ENCODE measurements at places on chromosomes 4 and X. TPM values are rescaled to one million over a fixed set of nuclear protein-coding genes. Genes with fewer than 3 reads are reported as not detected.

Gene RAB39B
- not detected for total RNA-seq

Gene RAB40A
- total RNA-seq = not detected

Gene LANCL3
- 0.16 TPM for total RNA-seq

Gene NXF2B
- total RNA-seq = not detected

Gene GC
- not detected for total RNA-seq

Gene NPY2R
- not detected for total RNA-seq

DNA sequence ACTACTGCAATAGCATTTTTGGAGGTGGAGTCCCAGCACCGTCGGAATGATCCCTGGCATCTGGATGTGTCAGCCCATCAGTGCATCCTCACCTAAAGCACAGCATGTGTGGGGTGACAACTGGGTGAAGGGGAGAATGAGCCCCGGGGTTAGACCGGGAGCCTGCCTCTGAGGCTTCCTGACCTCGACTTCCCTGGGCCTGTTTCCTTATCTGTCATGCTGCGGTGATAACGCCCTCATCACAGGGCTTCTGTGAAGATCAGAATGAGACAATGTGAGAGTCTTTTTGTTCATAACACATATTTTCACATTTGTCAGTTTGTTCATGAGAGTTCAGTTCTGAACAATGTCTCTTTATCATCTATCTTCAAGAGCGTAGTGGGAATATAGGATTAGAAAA, 31.1 kb upstream of the PDLIM3 start:
- H3K27me3 ChIP-seq = no peaks in the 10 kb centered on the region
- H3K36me3 ChIP-seq = no peaks in the 10 kb centered on the region
- peak overlapping the region; percentile 93 for H3K27ac ChIP-seq
- no peak overlapping the region for H3K4me3 ChIP-seq
- H3K4me1 ChIP-seq = peaks cover 43% of the 10 kb centered on the region

DNA sequence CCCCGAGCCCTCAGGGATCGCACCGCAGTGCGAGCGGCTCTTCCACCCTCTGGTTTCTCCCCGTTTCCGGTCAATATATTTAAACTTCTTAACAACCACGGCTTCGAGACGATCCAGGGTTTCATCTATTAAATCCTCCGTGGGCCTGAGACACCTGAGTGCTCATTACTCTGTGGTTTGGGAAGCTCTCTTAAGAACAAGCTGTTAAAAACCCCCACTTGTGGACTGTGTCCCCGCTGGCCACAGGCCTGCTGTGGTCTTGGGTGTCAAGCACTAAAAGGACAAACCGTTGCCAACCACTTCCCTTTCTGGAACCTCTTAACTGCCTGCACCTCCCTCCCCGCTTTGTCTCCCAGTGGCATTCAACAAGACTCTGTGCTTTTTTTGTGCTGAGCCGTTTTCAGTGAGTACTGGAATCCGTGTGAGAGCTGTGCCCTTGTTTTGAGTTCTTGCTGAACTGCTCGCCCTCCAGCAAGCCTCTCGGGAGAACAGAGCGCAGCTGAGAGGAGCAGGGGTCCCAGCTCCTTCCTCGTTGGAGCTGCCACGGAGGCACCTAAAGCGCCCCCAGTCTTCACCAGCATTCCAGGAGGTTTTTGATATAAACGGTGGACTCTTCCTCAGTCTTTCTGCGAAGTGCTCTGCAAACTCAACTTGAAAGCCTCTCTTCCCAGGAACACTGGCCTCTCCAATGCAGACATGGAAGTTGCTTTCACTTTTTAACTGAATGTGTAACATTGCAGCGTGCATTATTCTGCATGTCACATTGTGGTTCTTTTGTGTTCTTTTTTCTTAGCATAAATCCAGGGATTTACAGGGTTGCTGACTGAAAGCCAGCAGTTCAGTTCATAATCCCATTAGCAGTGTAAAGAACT, 691 bp upstream of the IGFBP7 start:
- H3K27me3 ChIP-seq = no peaks in the 10 kb centered on the region
- H3K4me1 ChIP-seq = peaks cover 3% of the 10 kb centered on the region
- no peaks in the 10 kb centered on the region for H3K36me3 ChIP-seq
- peak overlapping the region; percentile 73 for H3K27ac ChIP-seq
- peak overlapping the region; percentile 62 for H3K4me3 ChIP-seq
- no peak for DNase-seq

DNA sequence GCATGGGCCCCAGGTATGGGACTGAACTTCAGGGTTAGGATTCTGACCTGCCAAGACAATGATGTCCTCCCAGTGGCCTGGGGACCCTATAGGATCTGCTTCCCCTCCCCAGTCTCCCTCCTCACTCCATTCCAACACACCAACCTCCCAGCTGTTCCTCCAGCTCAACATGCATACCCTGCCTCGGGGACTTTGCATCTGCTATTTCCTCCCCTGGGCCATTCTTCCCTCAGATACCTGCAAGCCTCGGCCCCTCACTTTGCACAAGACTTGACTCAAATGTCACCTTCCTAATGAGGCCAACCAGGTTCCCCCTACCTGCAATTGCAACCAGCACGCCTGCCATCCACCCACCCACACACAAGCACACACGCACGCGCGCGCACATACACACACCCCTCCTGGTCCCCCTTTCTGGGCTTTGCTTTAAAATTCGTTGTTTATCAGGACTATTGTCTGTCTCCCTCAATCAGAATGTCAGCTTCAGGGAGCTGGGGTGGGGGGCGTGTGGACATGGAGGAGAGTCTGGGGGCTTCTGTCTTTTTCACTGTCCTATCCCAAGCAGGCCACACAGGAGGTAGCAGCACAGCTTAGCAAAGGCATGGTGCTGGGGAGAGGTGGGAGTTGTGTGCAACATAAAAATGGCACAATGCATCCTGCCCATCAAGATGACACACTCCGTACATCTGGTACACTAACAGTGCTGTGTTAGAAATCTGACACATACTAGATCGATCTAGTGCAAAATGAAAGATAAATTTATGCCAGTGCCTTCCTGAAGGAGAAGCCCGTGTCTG, 20.6 kb upstream of the PPP2R2C start:
- no peak for DNase-seq
- H3K36me3 ChIP-seq = no peaks in the 10 kb centered on the region
- H3K4me3 ChIP-seq = no peak overlapping the region

DNA sequence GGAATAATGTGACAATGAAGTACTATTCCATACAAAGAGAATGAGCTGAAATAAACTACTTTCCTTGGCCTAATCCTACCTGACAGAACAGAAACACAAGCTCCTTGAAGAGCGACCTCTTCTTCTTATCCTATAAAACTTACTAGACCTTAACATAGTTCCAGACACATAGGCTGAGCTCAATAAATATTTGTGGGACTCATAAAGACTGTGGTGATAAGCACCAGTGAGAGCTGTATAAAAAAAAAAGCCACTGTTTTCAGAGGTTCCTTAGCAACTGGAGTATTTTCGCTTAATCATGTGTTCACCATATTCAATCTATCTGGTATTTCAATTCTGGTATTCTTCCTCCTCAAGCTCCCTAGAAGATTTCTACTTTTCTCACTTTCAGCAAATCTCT, 1129.6 kb downstream of the STPG2 start:
- no peak overlapping the region for H3K4me3 ChIP-seq
- no peaks in the 10 kb centered on the region for H3K27me3 ChIP-seq
- no peaks in the 10 kb centered on the region for H3K36me3 ChIP-seq

DNA sequence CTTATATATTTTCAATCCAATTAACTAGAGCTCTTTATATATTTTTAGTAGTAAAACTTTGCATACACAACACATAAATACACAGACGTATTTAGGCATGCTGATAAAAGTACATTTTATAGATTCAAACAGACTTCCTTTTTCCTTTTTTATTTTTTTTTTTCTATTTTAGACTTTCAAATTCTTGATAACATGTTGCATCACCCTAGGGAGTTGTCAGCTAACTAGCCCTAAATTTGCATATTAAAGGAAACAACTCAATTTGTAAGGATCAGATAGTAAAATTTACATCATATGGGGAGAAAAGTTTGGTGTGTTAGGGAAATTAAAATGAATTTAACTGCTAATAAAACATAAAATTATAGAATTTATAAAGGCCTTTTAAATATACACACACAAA, 47.4 kb upstream of the APOOL start:
- no peaks in the 10 kb centered on the region for H3K36me3 ChIP-seq
- no peaks in the 10 kb centered on the region for H3K27me3 ChIP-seq
- no peaks in the 10 kb centered on the region for H3K4me1 ChIP-seq
- DNase-seq = no peak
- no peak overlapping the region for H3K4me3 ChIP-seq

- H3K27ac ChIP-seq = no peak overlapping the region
- no peak overlapping the region for H3K4me3 ChIP-seq
- no peak for DNase-seq
- no peaks in the 10 kb centered on the region for H3K36me3 ChIP-seq
- no peaks in the 10 kb centered on the region for H3K4me1 ChIP-seq
- H3K27me3 ChIP-seq = no peaks in the 10 kb centered on the region
These were observed 209.8 kb upstream of the NOCT start for GRCh38 chr4:138805736-138806135.

- no peaks in the 10 kb centered on the region for H3K4me1 ChIP-seq
- H3K27ac ChIP-seq = no peak overlapping the region
- H3K36me3 ChIP-seq = no peaks in the 10 kb centered on the region
- H3K4me3 ChIP-seq = no peak overlapping the region
These were observed 82.9 kb downstream of the LAS1L start for GRCh38 chrX:65451663-65452062.

DNA sequence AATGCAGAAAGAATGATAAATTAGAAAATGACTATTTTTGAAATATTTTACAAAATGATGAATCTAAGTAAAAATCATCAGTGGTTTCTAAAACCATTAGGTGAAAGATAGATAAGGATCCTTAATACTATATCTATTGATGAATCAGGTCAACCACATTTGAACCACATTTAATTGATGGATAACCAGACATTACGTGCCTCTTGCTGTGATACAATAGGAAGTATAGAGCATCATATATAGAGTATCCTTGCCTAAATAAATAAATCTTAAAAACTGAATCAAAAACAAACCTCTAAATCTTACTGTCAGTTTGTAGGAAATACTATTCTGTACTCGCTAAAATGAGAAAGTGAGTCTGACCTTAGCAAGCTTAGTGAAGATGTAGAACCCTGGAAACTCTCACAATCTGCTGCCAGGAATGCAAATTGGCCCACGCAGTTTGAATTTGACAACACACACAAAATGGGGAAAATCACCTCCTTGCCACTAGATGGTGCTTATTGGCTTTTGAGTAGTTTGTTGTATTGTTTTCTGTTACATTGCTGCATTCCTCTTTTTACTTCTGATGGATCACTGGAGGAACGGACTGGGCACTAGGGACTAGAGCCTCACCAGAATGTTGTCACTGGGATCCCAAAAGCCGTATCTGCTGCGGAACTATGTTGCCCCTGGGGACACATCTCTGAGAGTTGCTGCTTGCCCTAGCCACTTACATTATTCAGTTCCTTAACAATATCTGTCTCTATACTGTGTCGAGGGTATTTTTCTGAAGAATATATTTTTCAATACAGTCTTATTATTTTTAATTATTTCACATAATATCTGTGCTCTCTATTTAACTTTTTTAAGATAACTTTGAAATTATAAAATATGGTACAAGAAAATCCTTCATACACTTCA, 25.4 kb upstream of the SLAIN2 start:
- no peak overlapping the region for H3K27ac ChIP-seq
- no peaks in the 10 kb centered on the region for H3K36me3 ChIP-seq
- DNase-seq = no peak
- H3K27me3 ChIP-seq = no peaks in the 10 kb centered on the region
- H3K4me3 ChIP-seq = no peak overlapping the region
- no peaks in the 10 kb centered on the region for H3K4me1 ChIP-seq

DNA sequence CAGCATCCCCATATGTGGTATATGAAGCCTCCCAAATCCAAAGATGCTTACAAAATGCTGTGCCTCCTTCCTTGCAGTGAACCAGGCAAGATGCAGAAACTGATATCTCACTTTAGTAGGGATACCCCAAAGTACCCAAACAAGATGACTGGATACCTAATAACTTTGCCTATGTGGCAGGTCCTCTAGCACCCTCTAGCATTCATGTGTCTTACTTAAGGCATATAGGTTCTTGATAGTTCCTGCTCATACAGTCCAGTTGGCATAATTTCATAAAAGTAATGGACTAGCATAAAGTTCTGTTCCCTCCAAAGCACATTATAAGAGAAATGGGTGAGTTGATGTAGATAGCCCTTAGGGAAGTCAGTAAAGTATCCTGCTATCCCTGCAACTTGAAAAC, 36.8 kb upstream of the SPP1 start:
- H3K27me3 ChIP-seq = no peaks in the 10 kb centered on the region
- no peak for DNase-seq
- no peaks in the 10 kb centered on the region for H3K36me3 ChIP-seq

DNA sequence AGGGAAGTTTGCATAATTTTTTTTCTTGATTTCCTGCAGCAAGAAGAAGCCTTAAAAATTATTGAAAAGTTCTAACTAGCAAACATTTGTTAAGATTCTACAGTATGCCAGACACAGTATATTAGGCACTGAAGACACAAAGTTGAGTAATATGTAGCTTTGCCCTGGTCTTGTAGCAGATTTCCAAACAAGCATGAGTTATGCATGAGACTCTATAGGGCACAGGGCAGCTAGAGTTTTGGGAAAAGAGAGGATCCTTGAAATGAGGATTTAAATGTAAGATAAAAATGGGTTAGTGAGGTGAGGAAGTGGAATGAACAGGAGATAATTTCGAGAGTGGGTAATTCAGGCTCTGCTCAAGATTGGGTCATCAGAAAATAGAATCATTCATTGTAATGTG, 8.6 kb upstream of the GPRIN3 start:
- H3K27ac ChIP-seq = no peak overlapping the region
- no peak overlapping the region for H3K4me3 ChIP-seq
- H3K36me3 ChIP-seq = no peaks in the 10 kb centered on the region
- H3K4me1 ChIP-seq = no peaks in the 10 kb centered on the region
- no peaks in the 10 kb centered on the region for H3K27me3 ChIP-seq
- no peak for DNase-seq

DNA sequence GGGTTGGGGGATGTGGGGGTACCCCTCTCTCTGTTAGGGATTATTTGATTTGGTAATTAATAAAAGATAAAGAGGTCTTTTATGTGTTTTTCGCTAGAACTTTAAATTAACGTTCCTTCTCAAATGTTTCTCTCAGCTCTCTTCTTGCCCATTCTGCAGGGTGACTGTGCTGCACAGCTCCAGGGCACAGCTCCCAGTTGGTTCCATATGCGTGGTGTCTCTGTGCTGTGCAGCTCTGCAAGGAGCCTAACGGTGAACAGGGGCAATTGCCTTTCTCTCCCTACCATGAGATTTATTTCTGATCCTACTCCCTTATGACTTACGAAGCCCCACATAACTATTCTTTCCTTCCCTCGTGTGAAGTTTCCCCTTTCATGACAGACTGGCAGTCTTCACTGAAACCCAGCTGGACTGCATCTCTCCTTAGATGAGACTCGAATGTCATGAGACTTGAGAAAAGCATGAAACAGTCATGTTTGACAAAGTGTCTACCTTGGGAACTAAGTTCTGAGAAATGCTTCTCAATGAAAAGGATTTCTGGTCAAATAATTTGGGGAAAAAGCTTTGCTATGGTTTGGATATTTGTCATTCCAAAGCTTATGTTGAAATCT, 50.2 kb upstream of the SPRY1 start:
- no peak overlapping the region for H3K4me3 ChIP-seq
- H3K4me1 ChIP-seq = peaks cover 8% of the 10 kb centered on the region
- no peaks in the 10 kb centered on the region for H3K27me3 ChIP-seq
- H3K36me3 ChIP-seq = no peaks in the 10 kb centered on the region
- no peak for DNase-seq
- H3K27ac ChIP-seq = no peak overlapping the region

- no peaks in the 10 kb centered on the region for H3K4me1 ChIP-seq
- no peak overlapping the region for H3K4me3 ChIP-seq
- DNase-seq = no peak
- no peaks in the 10 kb centered on the region for H3K27me3 ChIP-seq
- H3K36me3 ChIP-seq = no peaks in the 10 kb centered on the region
- no peak overlapping the region for H3K27ac ChIP-seq
These were observed 220.2 kb upstream of the UGT8 start for GRCh38 chr4:114378305-114378903.

- H3K36me3 ChIP-seq = no peaks in the 10 kb centered on the region
- no peak for DNase-seq
- no peaks in the 10 kb centered on the region for H3K27me3 ChIP-seq
- H3K4me3 ChIP-seq = no peak overlapping the region
These were observed 46.7 kb downstream of the DDX53 start for GRCh38 chrX:23046443-23046842.
